NCI-H1105 treated with DMSO at 0.1 percent for 48 hours (cell line): ENCODE measurements at places on chromosomes 16 and 17.

DNA sequence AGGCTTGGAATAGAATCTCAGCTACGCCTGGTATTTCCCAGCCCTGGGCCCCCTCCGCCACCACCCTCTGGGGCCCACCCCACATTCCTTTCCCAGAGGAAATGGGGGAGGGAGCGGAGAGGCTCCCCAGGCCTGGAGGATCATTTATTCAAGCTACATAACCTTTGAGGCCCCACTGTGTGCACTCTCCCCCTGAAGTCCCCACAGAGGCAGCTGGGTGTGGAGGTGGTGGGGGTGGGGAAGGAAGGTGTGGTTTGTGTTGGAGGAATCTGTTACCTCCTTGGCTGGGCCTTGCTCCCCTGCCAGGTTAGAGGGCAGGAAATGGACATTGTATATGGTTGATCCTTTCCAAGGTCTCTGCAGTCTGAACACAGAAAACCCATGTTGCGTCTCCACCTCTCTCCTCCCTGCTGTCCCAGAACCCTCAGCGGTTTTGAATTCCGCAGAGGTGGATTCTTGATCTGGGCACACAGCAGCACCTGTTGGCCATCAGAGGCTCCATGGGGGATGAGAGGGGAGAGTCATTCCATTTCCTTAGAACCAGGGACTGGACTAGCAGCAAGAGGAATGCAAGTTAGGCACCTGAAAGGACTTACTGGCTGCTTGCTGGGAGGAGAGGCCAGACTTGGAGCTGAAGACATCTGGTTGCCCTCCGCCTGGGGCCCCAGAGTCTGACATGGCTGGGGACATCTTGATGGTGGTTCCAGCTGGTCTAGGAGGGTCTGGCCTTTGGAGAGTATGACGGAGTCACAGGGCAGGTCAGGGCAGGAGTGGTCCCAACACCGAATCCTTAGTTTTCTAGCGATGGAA is 23.0 kb downstream of the ARHGAP23 start:
- DNase-seq, result no peak

GRCh38 chr16:53100889-53101288 is 46.1 kb downstream of the CHD9 start:
- DNase-seq, result peak; percentile 11

GRCh38 chr16:14449334-14449733 is 180.7 kb downstream of the PARN start:
- no peak for DNase-seq

GRCh38 chr16:25063865-25064264 is 47.7 kb upstream of the LCMT1 start:
- DNase-seq, result no peak

DNA sequence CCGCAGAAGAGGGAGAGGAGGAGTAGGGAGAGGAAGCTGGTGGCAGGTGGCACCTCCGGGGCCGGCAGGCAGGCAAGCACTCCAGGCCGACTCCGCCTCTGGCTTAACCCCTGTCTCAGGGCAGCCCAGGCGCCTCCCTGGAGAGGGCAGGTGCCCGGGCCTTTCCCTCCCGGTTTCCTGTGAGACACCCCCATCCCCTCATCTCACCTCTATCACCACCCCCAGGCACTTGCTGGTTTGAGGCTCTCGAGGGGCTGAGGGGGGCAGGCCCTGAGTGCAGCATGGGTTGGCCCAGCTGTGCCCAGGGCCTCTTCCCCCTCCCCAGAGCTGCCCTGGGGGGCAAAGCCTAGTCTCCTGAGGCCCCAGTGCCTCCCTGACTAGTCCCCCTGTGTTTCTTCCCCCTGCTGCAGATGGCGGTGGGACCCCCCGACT is 6.0 kb downstream of the DOC2A start:
- DNase-seq, result peak; percentile 69

GRCh38 chr16:9602189-9602588 is 510.7 kb downstream of the HAPSTR1 start:
- DNase-seq, result no peak

- DNase-seq, result no peak
These were observed 3.1 kb downstream of the TPPP3 start for GRCh38 chr16:67389911-67390815.

- DNase-seq, result no peak
These were observed 41.1 kb upstream of the CLEC18B start for GRCh38 chr16:74462361-74462760.

- DNase-seq, result peak; percentile 99
These were observed 419.4 kb downstream of the PMP22 start for GRCh38 chr17:14845591-14846281.

- no peak for DNase-seq
These were observed 18.5 kb upstream of the ZFHX3 start for GRCh38 chr16:73066331-73066926.

- no peak for DNase-seq
These were observed 21.3 kb upstream of the KCNJ12 start for GRCh38 chr17:21354796-21355385.

DNA sequence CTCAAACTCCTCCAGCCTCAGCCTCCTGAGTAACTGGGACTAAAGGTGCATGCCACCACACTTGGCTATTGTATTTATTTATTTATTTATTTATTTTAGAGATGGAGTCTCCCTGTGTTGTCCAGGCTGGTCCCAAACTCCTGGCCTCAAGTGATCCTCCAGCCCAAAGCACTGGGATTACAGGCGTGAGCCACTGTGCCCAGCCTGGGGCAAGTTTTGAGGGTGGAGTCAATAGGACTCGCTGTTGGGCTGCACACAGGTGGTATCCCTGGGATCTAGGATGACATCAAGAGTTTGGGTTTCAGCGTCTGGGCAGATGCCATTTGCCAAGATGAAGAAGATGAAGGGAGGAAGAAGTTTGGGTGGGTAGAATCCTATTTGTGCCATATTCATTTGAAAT is 213.9 kb downstream of the GSG1L start:
- DNase-seq, result no peak

- no peak for DNase-seq
These were observed 49.3 kb upstream of the MNT start for GRCh38 chr17:2450016-2450650.

- no peak for DNase-seq
These were observed 5.2 kb downstream of the SLFN11 start for GRCh38 chr17:35368081-35368830.
